ENCODE measurements at places on chromosomes 6 and 20.

GRCh38 chr6:33116417-33116816 is 40.6 kb downstream of the HLA-DPB1 start:
- no peak for DNase-seq

- no peak for DNase-seq
These were observed 25.5 kb upstream of the CST1 start for GRCh38 chr20:23776067-23776771.

GRCh38 chr20:48393737-48394314 is 434.0 kb downstream of the PREX1 start:
- DNase-seq: no peak

DNA sequence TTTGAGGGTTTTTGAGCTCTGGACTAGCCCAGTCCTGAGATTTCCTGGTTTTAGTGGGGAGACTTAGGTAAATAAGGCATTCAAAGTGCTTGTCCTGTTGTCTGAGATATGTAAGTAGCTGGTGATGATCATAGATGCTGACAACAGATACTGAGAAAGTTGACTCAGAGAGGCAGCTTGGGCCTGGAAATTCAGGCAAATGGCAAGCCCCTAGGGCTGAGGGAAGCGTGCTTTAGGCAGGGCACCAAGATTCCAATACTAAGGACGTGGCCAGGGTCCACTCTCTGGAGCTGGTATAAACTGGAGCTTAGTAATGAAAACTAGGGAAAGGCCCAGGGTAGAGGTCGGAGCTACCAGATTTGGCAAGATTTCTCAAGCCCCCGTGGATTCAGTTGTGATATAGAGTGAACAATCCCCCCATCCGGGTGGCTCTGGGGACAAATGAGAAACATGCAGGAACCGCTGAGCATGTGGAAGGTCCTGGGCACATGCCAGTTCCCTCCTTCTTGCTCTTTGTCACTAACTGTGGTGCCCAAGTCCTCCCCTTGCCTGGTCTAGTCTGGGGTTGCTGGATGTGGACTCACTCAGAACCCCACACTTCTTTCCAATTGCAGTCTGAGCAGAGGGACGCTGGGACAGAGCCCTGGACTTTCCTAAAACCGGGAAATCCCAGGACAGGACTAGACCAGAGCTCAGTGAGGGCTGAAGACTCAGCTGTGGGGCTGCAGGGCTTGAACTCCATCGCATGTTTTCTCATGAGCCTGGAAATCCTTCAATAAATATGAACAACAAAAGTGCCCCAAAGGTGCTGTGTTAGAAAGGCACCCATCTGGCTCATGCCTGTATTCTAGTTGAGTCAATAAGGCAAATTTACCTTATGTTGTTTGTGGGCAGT is 10.3 kb downstream of the SLC22A3 start:
- DNase-seq: no peak

- peak; percentile 18 for DNase-seq
These were observed 43.1 kb downstream of the E2F3 start for GRCh38 chr6:20444786-20445271.

- no peak for DNase-seq
These were observed 13.0 kb upstream of the GRM4 start for GRCh38 chr6:34158876-34159275.

DNA sequence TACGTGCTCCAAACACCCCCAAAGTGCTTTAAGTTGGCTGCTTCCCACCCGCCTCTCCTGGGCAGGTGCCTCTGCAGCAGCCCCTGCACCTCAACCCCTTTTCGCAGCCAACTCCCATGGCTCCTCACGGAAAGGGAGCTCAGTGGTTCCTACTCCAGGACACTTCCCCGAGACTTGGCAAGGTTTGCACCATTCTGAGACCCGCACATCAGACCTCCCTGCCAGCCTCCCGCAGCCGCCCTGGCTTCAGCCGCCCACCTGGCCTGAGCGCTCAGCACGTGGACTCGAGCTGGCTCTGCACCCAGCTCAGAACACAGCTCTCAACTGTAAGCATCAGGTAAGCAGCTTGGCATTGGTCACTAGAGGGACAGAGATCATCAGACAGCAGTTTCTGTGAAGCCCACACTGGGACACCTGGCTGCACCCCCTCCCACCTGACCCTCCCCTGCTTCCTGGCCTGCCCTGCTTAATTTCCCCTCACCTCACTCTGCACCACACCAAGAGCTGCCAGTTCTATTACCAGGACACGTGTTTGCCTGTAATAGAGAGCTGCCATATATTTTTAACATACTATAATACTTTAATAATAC is 28.5 kb downstream of the GMDS start:
- DNase-seq: no peak

DNA sequence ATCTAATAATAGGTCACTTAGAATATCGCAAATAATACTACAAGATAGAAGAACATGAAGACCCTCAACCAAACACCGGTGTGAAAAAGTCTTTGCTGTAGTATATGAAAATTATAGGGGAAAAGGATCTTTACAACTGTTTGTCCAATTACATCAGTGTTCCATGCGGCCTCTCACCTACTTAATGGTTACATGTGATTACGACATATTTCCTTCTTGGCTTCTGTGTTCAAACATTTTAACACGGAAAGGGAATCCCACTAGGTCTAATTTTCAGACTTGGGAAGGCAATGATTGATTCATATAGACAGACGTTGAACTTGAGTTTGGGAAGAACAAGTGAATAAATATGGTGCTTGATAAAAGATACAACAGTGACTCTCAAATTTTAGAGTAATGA is 273.4 kb downstream of the KIF16B start:
- DNase-seq: no peak

GRCh38 chr6:107523794-107524193 is 33.9 kb downstream of the SOBP start:
- DNase-seq: no peak

GRCh38 chr6:85172705-85173104 is 277.2 kb upstream of the NT5E start:
- DNase-seq: no peak

- no peak for DNase-seq
These were observed 241.9 kb downstream of the SAMD5 start for GRCh38 chr6:147750413-147750812.

DNA sequence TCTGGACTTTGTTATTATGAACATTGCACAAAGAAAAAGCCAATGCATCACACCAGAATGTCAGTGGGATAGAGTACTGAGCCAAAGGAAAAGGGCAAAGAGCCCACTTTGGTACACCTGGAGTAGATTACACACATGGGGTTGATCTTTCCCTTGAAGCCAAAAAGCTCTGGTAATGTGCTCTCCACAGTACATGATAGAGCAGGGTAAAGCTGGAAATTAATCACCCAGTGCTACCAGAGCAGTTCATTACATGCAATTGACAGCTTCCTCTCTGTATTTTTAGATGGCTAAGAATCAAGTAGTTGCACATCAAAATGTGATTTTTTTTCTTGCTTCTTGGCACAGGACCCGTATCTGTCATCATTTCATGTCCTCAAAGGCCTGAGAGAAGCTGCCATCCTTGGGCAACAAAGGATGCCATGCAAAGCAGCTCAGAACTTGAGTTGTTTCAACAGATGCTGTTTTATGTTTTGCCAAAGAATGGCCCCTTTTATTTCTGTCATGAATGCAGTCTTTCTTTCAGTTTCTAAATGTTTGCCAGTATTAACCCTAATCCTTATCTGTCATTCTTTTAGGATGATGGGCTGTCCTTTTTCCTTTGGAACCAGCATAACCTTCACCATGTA is 88.1 kb downstream of the HDGFL1 start:
- no peak for DNase-seq

- no peak for DNase-seq
These were observed 78.9 kb upstream of the TMEM181 start for GRCh38 chr6:158480989-158481388.

- DNase-seq: no peak
These were observed 67.5 kb upstream of the NRN1 start for GRCh38 chr6:6074190-6074589.

- no peak for DNase-seq
These were observed 110.9 kb upstream of the SSTR4 start for GRCh38 chr20:22924046-22924737.

DNA sequence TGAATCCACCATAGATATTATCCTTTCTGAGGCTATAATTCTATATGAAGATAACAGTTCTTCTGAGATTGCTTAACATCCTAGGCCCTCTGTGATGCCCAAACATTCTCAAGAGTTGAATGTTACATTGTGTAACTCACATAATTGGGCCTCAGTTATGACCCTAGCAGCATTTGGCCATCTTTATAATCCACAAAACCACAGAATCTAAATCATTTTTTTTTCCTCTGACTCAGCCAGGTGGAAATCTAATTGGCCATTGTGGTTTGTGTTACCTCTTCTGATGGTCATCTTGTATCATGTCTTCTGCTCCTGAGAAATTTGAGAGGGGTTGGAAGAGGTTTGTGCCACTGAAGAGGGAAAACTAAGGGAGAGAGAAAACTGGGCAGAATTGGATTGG is 99.5 kb downstream of the LINC00237 start:
- no peak for DNase-seq

DNA sequence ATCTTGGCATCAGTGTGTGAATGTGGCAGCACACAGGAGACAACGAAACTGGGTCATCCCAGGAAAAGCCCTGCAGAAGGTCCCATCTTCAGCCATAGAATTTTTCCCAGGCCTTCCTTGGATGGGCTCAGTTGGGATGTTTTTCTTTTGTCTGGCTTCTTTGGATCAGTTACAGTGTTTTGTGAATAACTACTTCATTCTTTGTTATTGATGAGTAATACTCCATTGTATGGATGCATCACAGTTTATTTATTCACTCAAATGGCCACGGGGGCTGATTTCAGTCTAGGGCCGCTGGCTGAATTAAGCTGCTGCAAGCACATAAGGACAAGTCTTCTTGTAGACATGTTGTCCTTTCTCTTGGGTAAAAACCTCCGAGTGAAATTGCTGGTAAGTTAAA is 81.3 kb upstream of the CD93 start:
- no peak for DNase-seq

GRCh38 chr6:139364302-139364981 is 10.0 kb downstream of the CITED2 start:
- no peak for DNase-seq

DNA sequence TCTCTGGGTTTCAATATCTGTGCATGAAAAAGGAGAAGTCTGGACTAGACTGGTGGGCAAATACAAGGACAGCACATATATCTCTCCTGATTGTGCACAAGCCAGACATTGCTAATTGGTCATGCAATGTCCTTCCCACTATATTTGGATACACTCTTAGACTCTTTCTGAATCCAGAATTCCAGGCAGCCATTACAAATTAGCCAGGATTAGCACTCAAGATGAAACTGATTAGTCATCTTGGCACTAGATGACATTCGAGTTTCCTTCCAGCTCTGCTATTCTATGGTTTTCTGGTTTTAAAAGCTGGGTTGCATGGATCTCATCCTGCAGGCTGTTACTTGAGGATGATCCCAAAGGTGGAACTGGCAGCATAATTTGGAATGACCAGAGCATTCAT is 73.2 kb downstream of the SCP2D1 start:
- DNase-seq: no peak

GRCh38 chr6:134802426-134803058 is 147.4 kb downstream of the ALDH8A1 start:
- DNase-seq: no peak

- no peak for DNase-seq
These were observed 13.3 kb downstream of the CSNK2A1 start for GRCh38 chr20:530321-530720.

- DNase-seq: no peak
These were observed 12.7 kb upstream of the MCUR1 start for GRCh38 chr6:13827032-13827431.

DNA sequence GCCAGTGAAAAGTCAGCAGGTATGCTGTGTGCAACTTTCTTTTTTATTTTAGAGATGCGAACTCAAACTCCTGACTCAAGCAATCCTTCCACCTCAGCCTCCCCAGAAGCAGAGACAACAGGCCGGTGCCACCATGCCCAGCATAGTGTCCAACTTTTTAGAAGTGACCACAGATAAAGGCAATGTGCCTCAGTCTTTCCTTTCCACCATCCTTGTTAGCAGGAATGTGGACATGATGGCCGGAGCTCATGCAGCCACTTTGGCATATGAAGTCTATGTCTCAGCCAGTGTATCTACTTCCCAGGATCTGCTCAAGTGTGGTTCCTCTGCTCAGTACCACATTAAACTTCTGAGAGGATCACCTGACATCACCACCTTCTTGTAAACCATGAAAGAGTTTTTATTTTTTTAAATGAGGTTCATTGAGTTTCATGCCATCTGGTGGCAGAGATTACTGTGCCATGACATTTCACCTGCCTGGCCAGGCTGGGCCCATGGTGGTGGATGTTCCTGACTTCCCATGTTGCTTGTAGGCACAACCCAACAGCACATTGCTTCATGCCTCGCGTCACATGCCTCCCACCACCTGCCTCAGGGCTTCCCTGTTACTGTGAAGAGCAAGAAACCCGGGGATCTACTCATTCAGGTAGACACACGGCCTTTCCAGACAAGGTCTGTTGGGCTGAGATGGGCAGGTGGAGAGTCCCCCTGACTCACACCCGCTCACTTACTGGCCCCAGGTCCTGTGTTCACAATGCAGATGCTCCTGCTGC is 216.5 kb downstream of the LY86 start:
- DNase-seq: no peak

DNA sequence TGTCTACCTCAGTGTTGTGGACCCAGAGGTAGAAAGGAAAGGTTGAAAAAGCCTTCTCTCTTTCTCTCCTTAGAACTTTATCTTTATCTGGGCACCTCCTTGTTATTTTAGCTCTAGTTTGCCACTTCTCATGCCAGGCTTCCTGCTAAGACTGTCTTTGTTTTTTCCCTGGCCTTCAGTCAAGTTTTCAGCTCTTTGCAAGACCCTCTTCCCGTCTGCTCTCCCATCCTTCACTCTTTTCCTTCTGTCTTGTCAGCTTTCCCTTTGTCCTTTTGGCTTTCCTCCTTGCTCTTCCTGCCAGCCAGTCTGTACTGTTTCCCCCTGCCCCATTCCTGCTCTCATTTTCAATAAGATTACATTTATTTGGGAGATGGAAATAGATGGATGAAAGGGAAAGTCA is 86.8 kb upstream of the CCN6 start:
- no peak for DNase-seq

DNA sequence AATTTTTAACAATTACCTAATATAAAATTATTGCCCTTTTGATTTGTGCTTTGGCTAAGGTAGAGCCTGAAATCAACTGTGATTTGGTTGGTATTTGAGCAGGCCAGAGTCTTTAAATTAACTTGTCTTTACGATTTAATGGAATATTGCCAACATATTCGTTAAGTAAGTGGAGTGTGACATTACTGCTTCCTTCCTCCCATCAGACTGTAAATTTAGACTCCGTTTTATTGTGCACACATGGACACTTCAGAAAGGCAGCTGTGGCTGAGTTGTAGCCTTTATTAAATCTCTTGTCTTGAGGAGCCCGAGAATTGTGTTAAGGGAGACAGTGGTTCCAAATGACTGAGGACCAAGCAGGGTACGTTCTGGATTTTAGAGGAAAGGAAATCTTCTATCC is 57.4 kb downstream of the CAP2 start:
- no peak for DNase-seq
